GM04504 (cell line): ENCODE measurements at places on chromosomes 2 and 18.

- DNase-seq = no peak
Observed at GRCh38 chr2:229090225-229090624, 180.9 kb downstream of the PID1 start.

DNA sequence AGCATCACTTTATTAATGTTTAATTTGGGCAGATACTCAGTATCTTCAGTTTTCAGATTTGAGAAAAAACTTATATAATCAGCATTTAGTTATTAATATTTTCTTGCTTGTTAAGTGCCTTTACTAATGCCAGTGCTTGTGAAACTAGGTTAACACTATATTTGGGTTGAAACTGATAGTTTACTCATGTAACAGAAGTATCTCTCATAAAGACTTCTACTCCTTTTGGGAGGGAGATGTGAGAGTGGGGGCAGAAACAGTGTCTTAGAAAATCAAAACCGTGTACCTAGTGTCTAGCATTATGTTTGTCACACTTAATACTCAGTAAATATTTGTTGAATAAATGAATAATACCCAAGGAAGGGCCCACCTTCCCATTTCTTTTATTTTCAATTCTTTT lies 129.5 kb downstream of the MSTN start:
- no peak for DNase-seq

GRCh38 chr18:50659091-50660003 lies 99.5 kb downstream of the MAPK4 start:
- DNase-seq = no peak

GRCh38 chr2:105445498-105445897 lies 46.6 kb upstream of the FHL2 start:
- DNase-seq = no peak

GRCh38 chr18:72948439-72948838 lies 80.7 kb upstream of the NETO1 start:
- no peak for DNase-seq
